ENCODE measurements at places on chromosomes 6 and 20. TPM values are rescaled to one million over a fixed set of nuclear protein-coding genes. Genes with fewer than 3 reads are reported as not detected.

Gene DLL1
- not detected for total RNA-seq

Gene PAK5
- not detected for total RNA-seq

Gene OTOR
- total RNA-seq, result not detected

GRCh38 chr20:3505148-3505547 lies 34.3 kb downstream of the ATRN start:
- DNase-seq, result no peak

- DNase-seq, result no peak
Measured at GRCh38 chr6:111329882-111330633, 153.0 kb downstream of the REV3L start.

GRCh38 chr6:3341467-3341866 lies 82.7 kb downstream of the PSMG4 start:
- peak; percentile 61 for DNase-seq

GRCh38 chr6:14765106-14765505 lies 480.8 kb upstream of the JARID2 start:
- DNase-seq, result no peak

DNA sequence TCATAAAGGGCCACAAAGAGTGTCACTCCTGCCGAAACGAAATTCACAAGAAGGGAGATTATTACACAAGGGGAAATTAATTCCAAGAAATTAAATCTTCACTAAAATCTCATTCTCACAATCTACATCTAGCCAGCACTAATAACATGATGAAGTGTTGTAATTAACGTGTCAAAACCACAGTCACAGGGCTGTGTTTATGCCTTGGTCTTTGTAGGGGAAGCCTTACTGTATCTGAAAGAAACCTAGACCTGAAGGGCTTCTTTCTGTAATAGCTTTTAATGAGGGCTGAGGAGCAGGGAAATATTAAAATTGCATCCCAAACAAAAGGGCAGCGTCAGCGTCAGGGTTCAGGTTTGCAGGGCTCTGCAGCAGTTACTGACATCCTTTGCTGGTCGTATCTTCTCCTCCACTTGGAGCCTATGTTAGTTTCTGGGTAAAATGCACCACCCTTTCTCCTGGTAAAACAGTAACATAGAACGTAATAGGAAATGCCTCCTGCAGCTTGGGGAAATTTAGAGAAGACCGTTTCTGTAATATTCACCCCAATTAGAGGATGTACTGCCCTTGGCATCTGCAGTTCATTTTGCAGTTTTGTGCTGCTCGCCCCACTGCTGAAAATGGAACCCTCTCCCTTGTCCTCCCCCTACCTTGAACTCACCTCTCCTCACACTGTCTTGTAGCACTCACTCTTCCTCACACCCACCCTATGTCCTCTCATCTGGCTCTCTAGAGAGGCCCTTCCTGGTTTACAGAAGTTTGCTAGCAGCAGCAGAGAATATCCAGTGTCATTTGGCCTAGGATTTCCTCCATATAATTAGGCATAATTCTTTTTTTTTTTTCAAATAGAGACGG lies 109.0 kb upstream of the TRAF3IP2 start:
- no peak for DNase-seq

GRCh38 chr6:113907102-113907815 lies 50.1 kb downstream of the MARCKS start:
- DNase-seq, result no peak

- no peak for DNase-seq
Measured at GRCh38 chr6:98847779-98848538, 13.6 kb downstream of the POU3F2 start.

DNA sequence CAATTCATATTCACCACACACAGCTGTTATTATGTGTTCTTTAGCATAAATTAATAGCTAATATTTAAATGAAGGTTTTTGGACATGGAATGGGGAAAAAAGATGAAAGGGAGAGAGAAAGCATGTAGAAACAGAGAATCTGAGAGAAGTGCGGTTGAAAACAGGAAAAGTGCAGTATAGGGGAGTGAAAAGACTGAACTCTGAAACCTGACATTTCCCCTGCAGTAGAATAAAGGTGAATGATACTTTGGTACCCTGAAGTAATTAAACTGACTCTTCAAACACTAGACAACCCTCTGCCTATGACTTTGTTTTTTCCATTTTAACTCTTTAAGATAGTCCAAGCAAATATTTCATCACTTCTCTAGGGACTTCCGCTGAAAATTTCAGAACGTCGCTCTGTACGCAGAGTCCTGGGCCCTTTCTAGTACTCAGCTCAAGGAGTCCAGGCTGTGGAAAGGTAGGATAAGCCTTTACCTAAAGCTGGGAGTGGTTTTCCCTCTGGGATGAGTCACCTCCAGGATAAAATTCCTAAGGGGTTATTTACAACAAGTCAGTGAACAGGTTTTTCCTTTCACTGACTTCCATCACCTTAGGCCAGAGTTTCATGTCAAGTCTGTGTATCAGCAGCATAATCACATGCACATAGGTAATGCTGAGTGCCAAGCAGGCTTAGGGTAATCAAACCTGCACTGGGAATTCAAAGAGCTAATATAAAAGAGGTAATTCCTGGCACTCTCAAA lies 614.5 kb downstream of the PKHD1 start:
- DNase-seq, result no peak

GRCh38 chr20:62693524-62693922 lies 15.1 kb upstream of the NTSR1 start:
- DNase-seq, result no peak

GRCh38 chr6:3079682-3080081 lies 11.4 kb downstream of the RIPK1 start:
- no peak for DNase-seq

GRCh38 chr6:79833264-79833963 lies 113.9 kb downstream of the ELOVL4 start:
- no peak for DNase-seq

DNA sequence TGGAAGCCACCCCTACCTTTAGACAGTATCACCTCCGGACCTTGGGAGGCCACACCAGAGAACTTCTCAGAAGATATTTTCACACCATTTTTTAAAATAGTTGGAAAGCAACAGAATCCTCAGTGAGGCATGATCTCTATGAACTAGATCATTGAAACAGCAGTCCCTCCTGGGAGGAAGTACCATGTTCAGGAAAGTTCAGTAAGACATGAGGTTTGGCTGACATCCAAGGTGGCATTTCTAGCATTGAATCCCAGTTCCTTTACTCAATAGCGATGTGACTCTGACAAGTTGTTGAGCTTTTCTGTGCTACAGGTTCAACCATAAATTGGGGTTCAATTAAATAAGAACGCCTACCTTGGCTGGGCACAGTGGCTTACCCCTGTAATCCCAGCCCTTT lies 169.0 kb downstream of the TBC1D7 start:
- DNase-seq, result no peak
